ENCODE measurements at places on chromosomes 3 and 15.

GRCh38 chr3:155737844-155738460 is 6.9 kb downstream of the PLCH1 start:
- DNase-seq: no peak

GRCh38 chr3:124566701-124567100 is 163.6 kb upstream of the UMPS start:
- no peak for DNase-seq

GRCh38 chr3:191235331-191236314 is 36.6 kb downstream of the OSTN start:
- no peak for DNase-seq

DNA sequence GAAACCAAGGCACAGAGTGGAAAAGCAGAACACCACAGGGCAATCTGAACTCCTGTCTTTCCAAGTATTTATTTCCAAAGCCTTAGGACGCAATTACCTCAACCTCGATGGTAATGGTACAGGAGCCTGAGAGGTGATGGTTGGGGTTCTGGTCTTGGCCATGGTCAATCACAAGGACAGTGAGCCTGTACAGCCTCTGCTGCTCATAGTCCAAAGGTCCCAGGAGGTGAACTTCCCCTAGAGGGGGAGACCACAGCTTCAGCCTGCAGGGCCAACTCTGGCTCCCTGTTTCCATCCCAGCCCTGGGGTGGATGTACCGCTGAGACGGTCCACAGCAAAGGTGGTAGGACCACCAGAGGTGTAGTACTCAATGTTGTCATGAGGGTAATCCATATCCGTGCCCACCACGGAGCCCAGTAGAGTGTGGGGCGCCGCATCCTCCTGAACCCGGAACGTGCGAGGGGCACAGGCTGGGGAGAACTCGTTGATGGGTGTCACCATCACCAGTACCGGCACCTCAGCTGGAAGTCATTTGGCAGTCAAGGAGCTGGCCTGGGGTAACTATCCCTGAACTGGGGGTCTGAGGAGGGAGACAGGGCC is 6.1 kb downstream of the CDHR4 start:
- no peak for DNase-seq

DNA sequence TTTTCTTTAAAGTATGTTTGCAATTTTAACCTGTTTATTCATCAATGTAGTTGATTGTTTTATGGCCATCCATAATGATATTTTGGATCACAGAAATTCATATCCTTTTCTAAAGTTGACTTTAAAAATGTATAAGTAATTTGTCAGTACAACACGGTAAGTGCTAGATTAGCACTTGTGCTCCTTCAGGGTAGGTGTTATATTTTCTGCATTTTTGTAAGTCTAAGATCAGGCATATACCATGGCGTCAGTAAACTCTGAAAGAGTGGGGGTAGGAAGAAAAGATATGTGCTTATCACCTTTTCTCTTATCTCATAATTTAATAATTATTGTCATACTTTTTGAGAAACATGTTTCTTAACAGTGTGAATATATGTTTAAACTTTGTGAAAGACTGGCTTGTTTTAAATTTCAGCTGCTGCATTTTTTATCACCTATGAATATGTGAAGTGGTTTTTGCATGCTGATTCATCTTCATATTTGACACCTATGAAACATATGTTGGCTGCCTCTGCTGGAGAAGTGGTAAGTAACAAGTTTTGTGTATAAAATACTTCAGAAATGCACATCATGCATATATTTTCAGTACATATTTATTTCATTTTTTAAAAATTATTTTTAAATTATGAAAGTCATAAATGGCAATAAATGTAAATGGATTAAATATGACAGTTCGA is 22.1 kb downstream of the SLC25A26 start:
- DNase-seq: no peak

DNA sequence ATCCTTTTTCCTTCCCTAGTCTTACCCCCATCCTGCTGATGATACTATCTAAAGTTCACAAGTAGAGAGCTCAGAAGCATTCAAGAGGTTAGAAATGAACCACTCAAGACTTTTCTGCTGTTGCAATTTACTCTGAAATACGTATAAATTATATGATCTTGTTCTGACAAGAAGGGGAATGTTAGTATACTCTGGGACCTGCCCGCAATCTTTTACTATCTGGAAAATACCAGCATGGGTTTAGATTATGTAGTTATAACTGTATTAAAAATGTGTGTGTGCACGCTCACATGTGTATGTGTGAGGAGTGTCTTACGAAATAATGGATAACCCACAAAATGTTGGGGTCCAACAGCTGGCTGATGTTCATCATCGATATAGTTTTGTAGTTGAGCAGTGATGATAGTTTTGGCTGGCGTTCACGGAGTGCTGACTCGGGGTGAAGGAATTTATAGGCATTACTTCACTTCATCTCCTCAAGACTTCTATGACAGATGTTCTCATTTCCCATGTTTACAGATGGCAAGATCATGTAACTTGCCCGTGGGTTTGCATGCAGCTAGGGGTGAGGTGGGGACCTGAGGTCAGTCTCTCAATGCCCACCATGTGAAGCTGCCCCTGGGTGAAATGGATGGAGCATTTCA is 297.5 kb upstream of the LYSMD4 start:
- no peak for DNase-seq

DNA sequence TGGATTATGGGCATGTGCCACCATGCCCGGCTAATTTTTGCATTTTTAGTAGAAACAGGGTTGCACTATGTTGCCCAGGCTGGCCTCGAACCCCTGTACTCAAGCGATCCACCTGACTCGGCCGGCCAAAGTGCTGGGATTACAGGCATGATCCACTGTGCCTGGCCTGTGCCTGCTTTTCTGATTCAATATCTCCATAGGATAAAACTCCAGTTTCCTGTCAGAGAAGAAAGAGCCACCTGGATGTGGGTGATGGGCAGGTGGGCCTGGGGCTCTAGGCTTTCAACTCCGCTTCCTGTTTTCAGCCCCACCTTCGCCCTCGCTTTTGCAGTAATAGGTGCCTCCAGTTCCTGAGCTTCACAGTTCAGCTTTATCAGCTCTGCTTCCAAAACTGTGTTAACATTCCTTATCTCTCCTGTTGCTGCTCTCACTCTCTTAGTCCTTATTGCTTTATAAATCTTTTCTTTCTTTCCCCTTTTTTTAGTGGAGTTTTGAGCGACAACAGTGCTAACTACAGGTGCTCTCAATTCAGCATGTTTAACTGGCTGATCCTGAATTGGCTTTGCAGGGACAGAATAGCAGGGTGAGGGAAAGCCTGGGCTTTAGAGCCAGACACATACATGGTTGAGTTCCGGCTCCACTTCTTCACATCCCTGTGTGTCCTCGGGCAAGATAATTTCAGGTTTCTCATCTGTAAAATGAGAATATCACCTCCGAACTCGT is 21.1 kb upstream of the PDE8A start:
- no peak for DNase-seq

GRCh38 chr15:94273826-94274225 is 42.5 kb downstream of the MCTP2 start:
- DNase-seq: no peak

GRCh38 chr15:38042707-38043445 is 108.4 kb downstream of the TMCO5A start:
- no peak for DNase-seq

DNA sequence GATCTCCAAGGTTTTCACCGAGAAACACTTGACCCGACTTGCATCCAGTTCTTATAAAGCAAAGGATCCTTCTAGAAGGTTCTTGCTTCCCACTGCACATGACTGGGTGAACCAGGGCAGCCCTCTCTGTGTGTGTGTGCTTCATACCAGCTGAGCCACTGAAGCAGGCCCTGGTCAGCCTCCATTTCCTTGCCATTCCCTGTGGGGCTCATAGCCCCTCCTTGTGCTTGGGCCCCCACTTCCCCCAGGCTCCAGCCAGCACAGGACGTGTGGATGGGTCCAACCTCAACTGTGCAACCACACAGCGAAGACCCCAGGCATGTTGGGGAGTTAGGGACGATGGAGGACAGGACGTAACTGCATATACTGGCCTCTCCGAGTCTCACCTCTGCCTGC is 15.5 kb downstream of the KLF15 start:
- no peak for DNase-seq

- DNase-seq: no peak
Measured at GRCh38 chr15:38085114-38085513, 150.7 kb downstream of the TMCO5A start.

DNA sequence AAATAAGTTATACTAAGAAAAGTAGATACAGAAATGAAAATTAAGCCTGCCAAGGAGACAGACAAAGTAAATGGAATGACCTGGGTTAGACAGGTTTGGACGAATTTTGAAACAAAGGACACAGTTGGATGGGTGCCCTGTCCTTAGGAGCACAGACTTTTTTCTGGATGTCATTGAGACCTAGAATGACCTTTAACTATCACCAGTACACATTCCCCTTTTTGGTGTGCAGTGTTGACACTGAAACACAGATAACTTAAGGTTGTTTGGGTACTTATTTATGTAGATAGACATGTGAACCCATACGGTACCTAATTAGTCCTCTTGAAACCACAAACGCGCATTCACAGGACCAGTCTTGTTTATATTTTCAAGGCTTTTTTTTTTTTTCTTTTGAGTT is 86.7 kb downstream of the PPARG start:
- no peak for DNase-seq

DNA sequence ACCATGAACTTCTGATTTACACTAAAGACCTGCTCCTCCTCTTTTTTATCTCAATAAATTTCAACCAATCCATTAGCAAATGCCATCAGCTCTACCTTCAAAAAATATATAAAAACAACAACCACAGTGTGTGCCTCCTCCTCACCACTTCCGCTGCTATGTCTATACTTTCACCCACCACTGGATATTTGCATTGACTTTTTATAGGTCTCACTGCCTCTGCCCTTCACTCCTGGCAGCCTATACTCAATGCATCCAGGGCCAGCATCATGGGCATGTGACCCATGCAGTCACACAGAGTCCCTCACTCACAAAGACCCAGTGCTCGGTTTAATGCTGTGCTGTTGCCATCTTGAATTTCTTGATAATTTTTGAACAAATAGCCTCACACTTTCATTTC is 53.5 kb upstream of the CCDC54 start:
- no peak for DNase-seq

GRCh38 chr3:59774634-59775033 is 724.8 kb upstream of the CFAP20DC start:
- DNase-seq: no peak

DNA sequence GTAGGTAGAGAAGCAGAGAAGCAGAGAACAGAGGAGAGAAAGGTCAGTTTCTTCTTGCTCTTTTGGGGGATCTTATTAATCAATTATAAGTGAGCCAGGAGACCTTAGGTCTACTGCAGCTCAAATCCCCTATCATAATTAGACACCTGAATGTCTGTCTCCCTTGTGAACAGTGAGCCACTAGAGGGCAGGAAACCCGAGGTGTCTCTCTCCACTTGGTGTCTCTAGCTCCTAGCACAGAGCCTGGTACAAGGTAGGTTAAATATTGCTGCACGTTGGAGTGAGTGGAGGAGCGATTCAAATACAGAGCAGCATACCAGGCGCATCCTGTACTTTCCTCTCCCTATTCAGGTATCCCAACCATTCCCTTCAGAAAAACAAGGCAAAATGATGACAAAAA is 2.0 kb upstream of the ST8SIA2 start:
- DNase-seq: no peak

GRCh38 chr3:155785662-155786295 is 20.3 kb downstream of the C3orf33 start:
- DNase-seq: no peak

DNA sequence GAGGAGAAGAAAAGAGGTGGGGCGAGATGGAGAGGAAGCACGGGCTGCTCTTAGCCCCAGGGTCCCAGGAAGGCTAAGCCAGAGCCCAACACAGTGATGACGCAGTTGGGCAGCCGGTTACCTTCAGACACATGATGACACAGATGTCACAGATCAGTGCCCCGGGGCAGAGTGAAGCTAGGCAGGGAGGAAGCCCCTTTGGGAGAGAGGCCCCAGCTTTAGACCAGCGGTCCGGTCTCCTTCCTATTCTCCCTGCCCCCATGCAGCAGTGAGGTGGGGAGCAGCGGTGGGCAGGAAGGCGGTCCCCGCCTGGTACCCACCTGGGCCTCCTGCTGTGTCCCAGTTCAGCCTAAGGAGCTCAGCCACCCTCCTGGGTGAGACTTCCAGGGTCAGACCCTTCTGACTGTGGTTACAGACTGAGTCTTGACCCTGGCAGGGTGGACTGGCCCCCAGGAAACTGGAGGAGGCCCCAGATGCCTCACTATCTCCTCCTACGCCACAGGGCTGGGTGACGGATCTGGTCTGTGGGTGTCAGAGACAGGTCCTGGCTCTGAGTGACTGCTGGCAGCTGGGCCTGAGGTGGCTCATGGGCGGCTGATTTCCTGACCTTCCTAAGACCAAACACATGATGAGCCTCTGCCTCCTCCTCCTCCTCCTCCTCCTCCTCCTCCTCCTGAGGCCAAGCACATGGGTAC is 38.8 kb upstream of the LINGO1 start:
- DNase-seq: no peak

DNA sequence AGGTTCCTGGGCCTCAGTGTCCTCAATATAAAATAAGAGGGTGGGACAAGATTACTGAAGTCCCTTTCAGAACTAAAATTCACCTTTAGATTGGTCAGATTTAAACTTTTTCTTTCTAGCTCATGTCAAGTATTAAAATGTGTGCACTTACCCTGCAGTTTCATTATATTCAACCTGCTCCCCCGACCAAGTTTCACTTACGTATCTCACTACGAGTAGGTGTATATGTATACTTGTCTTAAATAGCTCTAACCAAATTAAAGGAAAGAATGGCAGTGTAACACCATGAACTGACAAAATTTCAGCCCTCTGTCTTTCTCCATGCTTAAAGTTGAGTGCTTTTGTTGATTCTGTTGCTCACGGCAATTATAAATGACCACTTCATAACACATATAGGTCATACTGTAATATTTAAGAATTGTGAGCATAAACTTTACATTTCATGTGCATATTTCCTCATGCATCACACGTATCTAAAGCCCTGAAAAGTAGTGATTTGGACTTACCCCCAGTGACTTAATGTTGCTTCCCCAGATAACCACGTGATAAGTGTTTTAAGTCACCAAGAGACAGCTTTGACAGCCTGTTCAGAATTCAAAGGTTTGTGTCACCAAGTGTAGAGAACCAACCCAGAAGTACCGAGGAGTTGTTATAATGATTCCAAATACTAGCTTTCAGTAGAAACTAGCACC is 70.0 kb downstream of the PGPEP1L start:
- DNase-seq: no peak

DNA sequence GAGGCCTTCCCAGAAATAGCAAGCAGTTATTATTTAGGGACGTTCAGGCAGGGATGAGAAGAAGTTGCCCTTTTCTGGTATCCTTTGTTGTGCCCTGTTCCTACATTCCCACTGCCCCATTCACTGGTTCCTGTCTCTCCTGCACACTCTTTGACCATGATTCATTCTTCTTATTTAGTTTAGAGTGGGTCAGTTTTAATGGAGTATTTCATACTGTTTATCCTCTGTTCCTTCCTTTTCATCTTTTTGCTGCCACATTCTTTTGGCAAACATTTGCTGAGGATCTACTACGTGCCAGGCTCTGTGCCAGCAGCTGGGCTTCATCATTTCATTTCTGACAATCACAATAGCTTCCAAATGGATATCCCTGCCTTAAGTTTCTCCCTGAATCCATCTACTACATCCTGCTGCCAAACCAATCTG is 11.8 kb upstream of the EID1 start:
- DNase-seq: no peak
